Fibroblast of villous mesenchyme (primary cell): ENCODE measurements at places on chromosomes 3 and 15. TPM values are rescaled to one million over a fixed set of nuclear protein-coding genes. Genes with fewer than 3 reads are reported as not detected.

- DNase-seq, result no peak
Measured at GRCh38 chr3:15754047-15754446, 43.7 kb downstream of the ANKRD28 start.

The TUSC7 gene
- total RNA-seq, result not detected in 2 replicates

The CCDC174 gene
- 13.8 and 13.9 TPM in 2 replicates for total RNA-seq

The CD200R1 gene
- total RNA-seq, result under 0.01 TPM in 2 replicates
